ENCODE measurements at places on chromosomes 1 and 21.

GRCh38 chr1:235714205-235714897 is 64.8 kb upstream of the GNG4 start:
- DNase-seq, result no peak

GRCh38 chr1:77614037-77614436 is 68.4 kb downstream of the ZZZ3 start:
- no peak for DNase-seq

DNA sequence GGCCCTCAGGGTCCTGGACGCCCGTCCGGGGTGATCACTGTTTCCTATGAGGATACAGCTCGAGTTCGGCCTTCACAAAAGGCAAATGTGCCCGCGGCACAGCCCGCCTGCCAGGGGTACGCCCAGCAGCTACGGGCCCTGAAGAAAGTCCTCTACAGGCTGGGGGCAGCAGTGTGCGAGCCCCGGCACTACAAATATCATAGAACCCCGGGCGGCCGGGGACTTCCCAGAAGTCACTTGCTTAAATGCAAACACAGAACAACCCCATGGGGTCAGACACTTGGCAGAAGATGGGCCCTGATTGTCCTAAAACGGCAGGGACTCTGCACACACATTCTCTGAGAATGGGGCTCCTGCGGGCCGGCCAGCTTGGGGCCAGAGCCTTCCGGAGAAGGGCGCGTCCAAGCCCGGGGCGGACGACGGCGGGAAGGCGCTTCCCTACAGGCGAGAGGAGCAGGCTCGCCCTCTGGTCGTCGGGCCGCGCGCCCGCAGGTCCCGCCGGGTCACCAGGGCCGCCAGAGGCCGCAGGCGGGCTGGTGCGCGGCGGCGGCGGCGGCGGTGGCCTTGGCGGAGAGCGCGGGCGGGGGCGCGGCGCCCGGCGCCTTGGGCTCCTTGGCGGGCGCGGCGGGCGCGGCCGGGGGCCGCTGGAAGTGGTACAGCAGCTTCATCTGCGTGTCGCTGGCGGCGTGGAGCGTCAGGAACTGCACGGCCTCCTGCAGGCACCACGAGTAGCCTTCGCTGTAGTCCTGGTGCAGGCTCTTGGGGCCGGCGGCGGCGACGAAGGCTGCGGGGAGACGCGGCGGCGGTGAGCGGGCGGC is 888 bp downstream of the HES5 start:
- peak; percentile 56 for DNase-seq

GRCh38 chr1:172778456-172779455 is 119.9 kb downstream of the FASLG start:
- DNase-seq, result peak; percentile 24

GRCh38 chr1:202162418-202163280 is 2.2 kb upstream of the PTPN7 start:
- DNase-seq, result peak; percentile 40
